ENCODE measurements at places on chromosomes 7 and 10.

DNA sequence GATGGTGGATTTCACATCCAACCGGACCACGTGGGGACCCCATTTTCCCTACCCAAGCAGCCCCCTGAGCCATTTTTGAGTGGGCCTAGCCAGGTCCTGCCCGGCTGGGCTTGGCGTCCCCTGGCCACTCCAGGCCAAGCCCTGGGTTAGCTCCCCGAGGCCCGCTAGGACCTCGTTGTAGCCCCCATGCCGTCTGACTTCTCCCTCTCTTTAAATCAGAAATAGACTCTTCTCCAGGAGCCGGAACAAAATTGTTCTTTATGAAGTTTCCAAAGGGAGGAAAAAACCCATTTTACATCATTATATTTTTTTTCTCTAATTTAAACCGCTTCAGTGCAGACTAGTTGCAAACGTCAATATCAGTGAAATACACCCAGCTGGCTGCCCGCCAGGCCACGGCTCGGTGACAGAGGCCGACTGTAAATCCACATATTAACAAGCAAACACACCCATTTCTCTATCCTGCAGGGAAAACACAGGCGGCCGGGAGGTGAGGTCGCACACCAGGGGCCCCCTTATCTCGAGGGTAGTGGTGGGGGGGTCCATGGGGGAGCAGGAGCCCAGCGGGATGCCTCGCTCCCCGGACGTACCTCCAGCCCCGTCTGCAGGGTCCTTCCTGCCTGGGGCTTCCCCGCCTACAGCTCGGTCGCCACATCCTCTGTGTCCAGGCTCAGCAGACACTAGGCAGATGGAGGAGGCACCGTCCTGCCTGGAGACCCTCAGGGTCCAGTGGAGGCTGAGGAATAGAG, 72.7 kb downstream of the ELFN1 start:
- no peak for DNase-seq

DNA sequence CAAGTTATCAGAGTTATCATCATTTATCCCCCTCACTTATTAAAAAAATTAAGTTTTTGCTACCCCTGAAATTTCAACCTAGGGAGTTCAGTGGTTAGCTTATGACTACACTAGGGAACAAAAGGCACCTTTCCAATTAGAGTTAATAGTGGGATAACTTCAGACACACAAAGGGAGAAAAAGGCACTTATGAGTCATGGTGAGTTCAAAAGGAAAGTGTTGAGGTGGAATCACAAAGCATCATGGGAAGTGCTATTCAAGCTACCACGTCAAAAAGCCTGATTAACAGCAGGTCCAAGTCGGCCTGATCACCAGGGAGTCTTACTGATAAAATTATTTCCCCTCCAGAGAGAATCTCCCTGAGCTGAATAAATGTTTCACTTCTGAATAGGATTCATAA, 165.7 kb downstream of the C7orf25 start:
- no peak for DNase-seq

- no peak for DNase-seq
Measured at GRCh38 chr10:1308173-1308961, 252.2 kb downstream of the WDR37 start.

- no peak for DNase-seq
Measured at GRCh38 chr10:76879116-76879913, 758.3 kb downstream of the KCNMA1 start.

GRCh38 chr10:125154529-125154928, 5.8 kb downstream of the CTBP2 start:
- DNase-seq, result no peak

GRCh38 chr10:96984541-96985131, 152.5 kb downstream of the LCOR start:
- no peak for DNase-seq

DNA sequence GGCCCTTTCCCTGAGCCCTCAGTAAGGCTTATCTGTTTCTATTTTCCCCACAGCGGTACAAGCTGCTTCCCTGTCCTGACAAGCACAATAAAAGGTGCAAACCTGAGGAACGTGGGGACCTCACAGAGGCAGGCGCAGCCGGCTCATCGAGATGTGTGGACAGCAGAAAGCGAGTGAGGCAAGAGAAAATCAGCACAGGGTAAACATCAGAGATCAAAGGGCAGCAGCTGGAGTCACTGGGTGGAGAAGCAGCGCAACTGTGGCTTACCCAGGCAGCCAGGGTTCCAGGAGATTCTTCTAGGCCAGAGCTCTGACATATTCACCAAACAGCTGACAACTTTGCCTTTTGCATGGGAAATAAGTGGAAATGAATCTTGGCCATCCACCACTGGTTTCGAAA, 212.6 kb downstream of the WDR11 start:
- DNase-seq, result no peak

GRCh38 chr10:3623746-3624145, 161.3 kb downstream of the KLF6 start:
- no peak for DNase-seq

- DNase-seq, result no peak
Measured at GRCh38 chr10:73850863-73851461, 23.4 kb downstream of the CAMK2G start.

GRCh38 chr7:108246227-108246837, 116.2 kb upstream of the LAMB4 start:
- DNase-seq, result no peak

GRCh38 chr7:28627896-28628295, 215.6 kb downstream of the CREB5 start:
- no peak for DNase-seq

- DNase-seq, result no peak
Measured at GRCh38 chr10:48468866-48469511, 135.9 kb downstream of the ARHGAP22 start.

DNA sequence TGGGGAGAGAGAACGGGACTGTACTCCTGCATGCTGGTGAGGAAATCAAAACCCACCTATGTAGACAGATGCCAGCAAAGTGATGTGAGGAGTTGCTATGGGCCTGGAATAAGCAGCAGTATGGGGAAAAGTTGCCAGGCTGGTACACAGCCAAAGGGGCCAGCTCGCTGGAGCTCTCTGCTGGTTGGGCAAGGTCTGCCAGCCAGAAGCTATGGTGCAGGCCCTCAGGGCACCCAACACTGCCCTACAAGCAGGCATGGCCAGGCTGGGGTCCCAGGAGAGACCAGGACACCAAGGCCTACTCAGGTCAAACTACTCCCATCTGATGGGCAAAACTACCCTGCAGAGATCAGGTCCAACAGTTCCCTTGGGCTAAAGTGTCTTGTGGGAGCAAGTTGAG, 916.6 kb downstream of the IPMK start:
- no peak for DNase-seq

DNA sequence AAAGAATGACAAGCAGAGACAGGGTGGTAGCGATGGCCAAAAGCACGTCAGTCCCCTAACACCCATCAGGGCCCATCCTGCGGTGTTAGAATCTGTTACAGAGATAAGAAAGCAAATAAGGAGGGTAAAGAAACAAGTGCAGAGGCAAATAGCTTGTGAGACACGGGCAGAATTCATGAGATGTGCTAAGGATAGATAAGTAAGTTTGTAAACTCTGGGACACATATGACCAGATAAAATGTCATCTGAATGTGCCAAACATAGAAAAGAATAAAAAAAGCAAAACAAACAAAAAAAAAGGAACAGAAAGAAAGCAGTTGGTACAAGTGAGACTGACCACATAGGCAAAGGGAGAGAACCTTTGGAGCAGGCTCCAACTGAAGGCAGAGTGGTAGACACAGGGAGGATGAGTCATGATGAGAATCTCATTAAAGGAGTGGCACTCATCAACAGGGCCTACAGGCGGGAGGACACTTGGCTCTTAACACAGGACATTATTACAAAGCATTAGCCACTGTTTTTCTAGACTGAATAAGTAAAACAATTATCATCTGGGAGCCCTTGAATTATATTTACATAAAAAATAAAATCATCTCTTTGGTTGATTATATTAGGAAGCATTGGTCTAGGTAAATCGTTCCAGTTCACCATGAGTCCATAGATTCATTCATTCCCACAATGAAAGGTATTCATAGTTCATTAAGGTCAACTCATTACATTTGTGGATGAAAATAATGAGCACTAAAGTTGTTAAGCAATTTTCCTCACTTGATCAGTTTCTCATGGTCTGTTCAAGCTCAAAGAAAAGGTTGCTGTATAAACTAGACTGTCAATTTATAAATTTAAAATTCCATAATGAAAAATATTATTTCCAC, 21.5 kb upstream of the EPHB6 start:
- no peak for DNase-seq

GRCh38 chr7:140159497-140159896, 17.3 kb downstream of the KDM7A start:
- DNase-seq, result no peak

- DNase-seq, result no peak
Measured at GRCh38 chr10:96400465-96400864, 41.7 kb upstream of the OPALIN start.

GRCh38 chr10:132421847-132422751, 25.1 kb downstream of the PWWP2B start:
- peak; percentile 33 for DNase-seq

- DNase-seq, result peak; percentile 87
Measured at GRCh38 chr7:77696643-77697534, 630 bp downstream of the RSBN1L start.

DNA sequence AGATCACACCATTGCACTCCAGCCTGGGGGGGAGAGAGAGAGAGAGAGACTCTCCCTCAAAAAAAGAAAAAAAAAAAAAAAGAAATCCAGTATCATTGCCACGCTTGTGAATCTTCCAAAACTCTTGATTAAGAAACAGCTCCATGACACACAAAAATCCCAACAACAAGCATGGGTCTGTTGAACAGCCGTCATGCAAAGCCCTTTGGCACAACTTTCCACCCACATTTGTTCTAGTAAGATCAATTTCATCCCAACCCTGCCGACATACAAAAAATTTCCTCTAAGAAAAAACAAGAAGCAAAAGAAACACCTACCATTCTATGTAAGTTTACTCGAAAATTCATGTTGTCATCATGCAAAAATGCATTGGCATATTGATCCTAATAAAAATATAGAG, 62.8 kb downstream of the ARMH3 start:
- no peak for DNase-seq

GRCh38 chr7:113764401-113765035, 154.3 kb downstream of the PPP1R3A start:
- no peak for DNase-seq

DNA sequence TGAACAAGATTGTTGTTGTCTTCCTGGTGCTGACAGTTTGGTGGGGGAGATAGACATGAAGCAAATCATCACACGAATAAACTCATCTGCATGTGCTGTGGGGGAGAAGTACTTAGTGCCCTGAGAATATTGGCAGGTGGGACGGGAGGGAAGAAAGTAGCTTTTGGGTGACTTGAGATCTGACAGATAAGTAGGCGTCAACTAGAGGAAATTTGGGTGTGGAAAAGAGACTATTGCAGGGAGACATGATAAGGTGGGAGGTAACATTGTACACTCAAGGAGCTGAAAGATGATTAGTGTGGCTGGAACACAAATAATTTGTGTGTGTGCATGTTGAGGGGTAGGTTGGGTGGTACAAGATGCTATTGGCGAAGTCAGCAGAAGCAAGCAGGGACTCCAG, 30.1 kb downstream of the CNNM2 start:
- no peak for DNase-seq

DNA sequence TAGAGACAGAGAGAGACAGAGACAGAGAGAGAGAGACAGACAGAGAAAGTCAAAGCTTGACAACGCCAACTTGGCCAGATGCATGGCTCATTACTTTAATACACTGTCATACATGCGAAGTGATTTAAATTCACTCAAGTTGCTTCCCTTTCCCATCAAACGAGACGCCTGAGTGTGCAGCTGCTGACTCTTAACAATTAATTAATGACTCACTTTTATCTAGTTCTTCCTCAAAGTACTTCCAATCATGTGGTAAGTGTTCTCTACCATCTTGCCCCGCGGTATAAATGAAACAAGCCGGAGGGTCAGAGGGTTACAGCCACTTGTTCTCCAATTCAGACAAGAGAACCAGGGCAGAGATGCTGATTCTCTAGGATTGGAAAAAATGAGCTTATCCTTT, 90.8 kb downstream of the SFMBT2 start:
- no peak for DNase-seq

- no peak for DNase-seq
Measured at GRCh38 chr10:101476383-101476782, 111.7 kb downstream of the POLL start.

GRCh38 chr7:37540917-37541316, 92.3 kb upstream of the ELMO1 start:
- DNase-seq, result no peak

Measured in NCI-H187 (cell line).